ENCODE measurements at places on chromosomes 11 and 22.

- no peak for DNase-seq
Measured at GRCh38 chr11:7353100-7353499, 101.4 kb downstream of the SYT9 start.

DNA sequence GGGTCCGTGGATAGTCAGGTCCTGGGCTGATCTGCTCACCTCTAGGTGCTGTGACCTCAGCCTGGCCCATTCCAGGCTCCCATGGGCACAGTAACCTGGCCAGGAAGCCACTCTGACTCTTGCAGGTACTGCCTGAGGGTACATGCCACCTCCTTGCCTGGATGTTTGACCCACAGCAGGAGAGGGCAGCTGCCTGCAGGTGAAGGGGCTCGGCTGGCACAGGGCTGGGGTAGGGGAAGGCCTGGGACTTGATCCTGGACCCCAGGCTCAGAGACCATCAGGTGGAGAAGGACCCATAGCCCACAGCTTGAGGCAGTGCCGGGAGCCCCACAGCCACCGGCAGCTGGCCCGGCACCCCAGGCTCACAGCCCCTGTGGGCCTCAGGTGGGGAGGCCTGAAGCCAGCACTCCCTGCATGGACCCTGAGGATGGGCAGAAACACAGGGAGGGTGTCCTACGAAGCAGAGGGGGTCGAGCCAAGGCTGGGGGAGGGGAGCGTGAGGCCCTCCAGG, 2.7 kb downstream of the LRRC56 start:
- no peak for DNase-seq

DNA sequence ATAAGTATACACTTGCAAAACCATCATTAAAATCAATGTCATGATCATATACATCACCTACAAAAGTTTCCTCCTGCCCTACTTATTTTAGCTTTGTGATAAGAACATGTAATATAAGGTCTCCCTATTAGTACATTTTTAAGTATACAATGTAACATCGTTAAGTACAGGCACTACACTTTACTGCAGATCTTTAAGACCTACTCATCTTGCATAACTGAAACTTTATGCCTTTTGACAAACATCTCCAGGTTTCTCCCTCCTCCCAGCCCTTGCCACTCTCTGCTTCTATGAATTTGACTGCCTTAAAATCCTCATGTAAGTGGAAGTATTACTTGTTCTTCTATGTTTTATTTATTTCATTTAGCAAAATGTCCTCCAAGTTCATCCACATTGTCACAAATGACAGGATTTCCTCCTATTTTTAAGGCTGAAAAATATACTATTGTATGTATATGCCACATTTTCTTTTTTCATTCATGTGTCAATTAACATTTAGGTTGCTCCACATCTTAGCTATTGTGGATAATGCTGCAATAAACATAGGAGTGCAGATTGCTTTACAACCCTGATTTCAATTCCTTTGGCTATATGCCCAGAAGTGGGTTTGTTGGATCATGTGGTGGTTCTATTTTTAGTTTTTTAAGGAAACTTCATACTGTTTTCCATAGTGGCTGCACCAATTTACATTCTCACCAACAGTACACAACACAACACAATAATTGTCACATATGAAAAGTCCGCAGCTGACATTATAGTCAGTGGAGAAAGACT, 471.1 kb upstream of the ANO3 start:
- DNase-seq: no peak

DNA sequence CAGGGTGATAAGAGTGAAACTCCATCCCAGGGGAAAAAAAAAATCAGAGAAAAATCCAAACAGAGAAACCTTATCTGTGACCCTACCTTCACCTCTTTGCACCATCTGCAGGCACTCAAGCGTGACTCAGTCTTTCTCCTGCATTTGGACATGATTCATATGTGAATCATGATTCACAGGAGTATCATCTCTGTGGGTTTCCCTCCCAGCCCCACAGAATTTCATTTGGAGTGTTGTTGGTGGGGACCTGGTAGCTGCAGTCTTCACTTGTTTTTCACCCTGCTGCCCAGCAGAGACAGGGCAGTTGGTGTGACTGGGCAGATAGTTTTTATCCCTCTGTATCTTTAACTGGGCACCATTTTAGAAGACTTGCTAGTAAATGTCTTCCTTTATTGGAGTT, 75.7 kb downstream of the DEPDC5 start:
- no peak for DNase-seq

DNA sequence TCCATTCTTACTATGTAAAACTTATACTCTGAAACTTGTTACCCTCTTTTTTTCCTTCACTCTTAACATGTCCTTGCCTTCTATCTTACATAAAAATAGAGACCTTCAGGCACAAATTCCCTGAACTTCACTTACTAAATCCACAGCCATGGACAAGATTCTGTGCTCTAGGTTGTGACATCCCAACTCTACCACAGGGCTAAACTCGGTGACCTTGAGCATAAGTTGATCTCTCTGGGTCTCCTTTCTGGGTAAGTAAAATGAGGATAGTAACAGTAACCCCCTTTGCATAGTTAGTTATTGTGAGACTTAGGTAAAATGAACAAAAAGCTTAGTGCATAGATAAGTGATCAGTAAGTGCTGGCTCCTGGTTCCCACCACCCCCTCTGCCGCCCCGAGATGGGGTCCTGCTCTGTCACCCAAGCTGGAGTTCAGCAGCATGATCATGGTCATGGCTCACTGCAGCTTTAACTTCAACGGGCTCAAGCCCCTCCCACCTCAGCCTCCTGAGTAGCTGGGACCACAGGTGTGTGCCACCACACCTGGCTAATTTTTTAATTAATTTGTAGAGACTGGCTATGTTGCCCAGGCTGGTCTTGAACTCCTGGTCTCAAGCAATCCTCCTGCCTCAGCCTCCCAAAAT, 20.1 kb downstream of the C11orf58 start:
- no peak for DNase-seq

DNA sequence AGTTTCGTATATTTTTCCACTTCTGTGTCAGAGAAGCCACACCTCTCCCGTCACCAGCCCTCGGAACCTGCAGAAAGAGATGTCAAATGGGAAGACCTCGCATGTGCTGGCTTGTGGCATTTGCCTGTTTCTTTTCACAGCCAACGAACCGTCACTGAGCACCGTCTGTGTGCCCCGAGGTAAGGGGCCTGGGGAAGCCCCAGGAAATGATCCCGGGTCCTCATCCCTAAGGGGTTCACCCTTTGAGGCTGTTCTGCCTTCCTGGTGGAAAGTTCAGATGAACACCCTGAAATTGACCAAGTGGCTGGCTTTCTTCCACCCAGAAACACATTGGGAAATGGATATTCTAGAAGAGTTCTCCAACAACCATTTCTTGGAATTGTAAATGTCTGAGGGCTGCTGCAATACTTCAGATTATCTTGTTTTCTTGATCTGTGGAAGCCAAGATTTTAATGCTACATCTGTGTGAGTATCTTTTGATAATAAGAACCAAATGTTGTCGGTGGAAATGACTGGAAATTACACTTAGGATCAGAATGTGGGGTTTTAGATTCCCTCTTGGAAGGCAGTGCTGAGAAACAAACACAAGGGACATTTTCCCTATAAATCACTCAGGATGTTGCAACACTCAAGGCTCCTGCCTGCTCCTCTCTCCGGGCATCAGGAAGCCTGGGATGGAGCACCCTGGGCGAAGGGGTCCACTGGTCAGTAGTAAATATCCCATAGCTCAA, 37.6 kb downstream of the RIBC2 start:
- DNase-seq: no peak

DNA sequence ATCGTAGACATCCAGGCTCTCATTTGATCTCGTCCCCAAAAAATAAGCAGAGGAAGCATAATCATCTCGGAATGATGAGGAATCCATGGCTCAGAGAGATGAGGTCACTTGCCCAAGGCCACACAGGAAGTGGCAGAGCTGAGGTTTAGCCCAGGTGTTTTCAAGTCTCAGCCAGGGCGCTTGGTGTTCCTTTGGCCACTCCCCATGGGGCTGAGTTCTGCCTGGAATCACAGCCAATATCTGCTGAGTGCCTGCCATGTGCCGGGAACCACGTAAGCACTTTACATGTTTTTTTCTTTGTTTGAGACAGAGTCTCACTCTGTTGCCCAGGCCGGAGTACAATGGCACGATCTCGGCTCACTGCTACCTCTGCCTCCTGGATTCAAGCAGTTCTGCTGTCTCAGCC, 29.5 kb upstream of the MYH9 start:
- no peak for DNase-seq

Data from osteocyte (in vitro differentiated cells).